ENCODE measurements at places on chromosomes 6 and 20. TPM values are rescaled to one million over a fixed set of nuclear protein-coding genes. Genes with fewer than 3 reads are reported as not detected.

CST2 gene
- total RNA-seq = not detected

CDH26 gene
- total RNA-seq = 0.30 TPM

ATP9A gene
- total RNA-seq = 22.7 TPM

MMP24 gene
- not detected for total RNA-seq

TMX4 gene
- total RNA-seq = 30.0 TPM
